ENCODE measurements at places on chromosomes 2 and 18.

DNA sequence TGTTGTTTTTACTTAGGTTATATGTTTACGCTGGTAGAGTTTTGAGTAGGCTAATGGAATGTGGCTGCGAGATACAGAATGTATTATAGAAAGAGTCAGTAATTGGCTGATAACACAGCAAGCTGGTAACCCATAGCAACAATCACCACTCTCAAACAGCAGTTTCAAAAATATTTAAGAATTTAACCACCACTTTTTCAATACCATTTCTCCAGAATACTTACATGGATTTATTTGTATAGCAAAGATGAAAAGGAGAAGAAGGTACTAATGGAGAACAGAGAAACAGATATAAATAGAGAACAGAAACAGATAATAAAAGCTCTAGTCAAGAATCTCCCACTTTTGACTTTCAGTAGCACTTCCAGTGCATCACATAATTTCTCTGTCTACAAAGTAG, 188.3 kb upstream of the SLC39A10 start:
- H3K4me1 ChIP-seq = no peaks in the 10 kb centered on the region
- H3K4me3 ChIP-seq = no peak overlapping the region
- no peak overlapping the region for H3K27ac ChIP-seq
- H3K36me3 ChIP-seq = no peaks in the 10 kb centered on the region

GRCh38 chr2:172512810-172513523, 42.9 kb upstream of the PDK1 start:
- H3K27ac ChIP-seq = no peak overlapping the region
- no peaks in the 10 kb centered on the region for H3K4me1 ChIP-seq
- DNase-seq = no peak
- no peaks in the 10 kb centered on the region for H3K27me3 ChIP-seq

- H3K36me3 ChIP-seq = no peaks in the 10 kb centered on the region
- H3K4me3 ChIP-seq = no peak overlapping the region
- H3K4me1 ChIP-seq = peaks cover 16% of the 10 kb centered on the region
Measured at GRCh38 chr2:207532676-207533075, 2.9 kb downstream of the CREB1 start.

DNA sequence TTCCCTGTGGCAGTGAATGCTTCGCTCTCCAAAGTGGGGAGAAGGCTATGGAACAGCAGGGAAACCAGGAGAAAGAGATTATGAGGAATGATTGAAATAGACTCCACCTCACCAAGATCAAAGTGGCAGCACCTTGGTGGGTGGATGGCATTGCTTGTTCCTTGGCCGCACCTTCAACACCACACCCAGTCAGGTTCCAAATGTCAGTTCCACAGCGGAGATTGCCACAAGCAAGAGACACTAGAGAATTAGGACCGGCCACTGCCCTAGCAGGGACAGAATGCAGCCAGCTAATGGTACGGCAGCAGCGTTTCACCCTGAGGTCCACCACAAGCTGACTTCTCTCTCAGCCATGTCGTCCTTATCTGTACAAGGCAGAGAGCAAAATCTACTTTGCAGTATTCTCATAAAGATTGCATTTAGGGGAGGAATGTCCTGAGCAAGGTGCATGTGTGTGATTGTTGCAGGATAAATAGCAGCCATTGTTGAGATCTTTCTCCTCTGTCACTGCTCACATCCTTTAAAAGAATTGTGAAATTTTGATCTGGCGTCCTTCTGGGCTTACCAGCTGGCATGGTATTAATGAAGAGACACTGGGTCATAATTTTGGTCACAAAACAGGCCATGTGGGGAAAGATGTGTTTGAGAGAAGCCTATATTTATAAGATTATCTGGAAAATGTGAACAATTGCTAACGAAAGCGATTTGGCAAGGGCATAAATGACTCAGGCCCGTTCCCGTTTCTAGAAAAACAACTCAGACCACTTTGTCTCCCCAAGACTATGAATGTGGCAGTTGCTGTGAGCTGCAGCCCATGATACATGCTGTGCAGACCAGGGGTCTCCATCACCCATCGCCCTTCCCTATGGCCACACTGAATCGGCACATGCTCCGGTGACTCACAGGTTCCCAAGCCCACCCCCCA, 228.6 kb upstream of the ID2 start:
- DNase-seq = no peak
- peaks cover 3% of the 10 kb centered on the region for H3K4me1 ChIP-seq
- H3K36me3 ChIP-seq = no peaks in the 10 kb centered on the region
- H3K4me3 ChIP-seq = no peak overlapping the region
- no peaks in the 10 kb centered on the region for H3K27me3 ChIP-seq

GRCh38 chr2:141911485-141912066, 219.2 kb downstream of the LRP1B start:
- H3K36me3 ChIP-seq = no peaks in the 10 kb centered on the region
- no peaks in the 10 kb centered on the region for H3K27me3 ChIP-seq
- DNase-seq = peak; percentile 62
- no peak overlapping the region for H3K4me3 ChIP-seq
